ENCODE measurements at places on chromosomes 16 and 17.

DNA sequence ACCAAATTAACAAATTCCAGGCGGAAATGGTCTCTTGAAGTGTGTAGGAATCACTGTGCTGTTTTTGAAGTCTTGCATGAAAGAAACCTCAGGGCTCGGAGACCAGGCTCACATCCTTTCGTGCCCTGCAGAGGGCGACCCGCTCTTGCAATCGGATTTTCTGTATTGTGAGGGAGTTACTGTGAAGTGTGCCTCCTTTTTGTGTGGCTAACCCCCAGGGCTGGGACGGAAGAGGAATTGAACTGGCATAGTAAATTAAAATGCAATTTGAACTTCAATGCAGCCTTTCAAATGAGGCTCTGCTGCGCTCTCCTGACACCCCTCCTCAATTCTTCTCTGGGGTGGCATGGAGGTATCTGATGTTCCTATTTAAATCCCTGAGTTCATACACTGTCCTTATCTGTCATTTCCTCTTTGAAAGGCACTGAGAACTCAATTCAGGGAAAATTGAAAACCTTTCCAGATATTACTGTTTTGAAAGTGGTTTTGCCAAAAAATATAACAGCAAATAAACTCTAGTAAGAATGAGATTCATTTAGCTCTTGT, 51.5 kb upstream of the MGAT5B start:
- DNase-seq: no peak

DNA sequence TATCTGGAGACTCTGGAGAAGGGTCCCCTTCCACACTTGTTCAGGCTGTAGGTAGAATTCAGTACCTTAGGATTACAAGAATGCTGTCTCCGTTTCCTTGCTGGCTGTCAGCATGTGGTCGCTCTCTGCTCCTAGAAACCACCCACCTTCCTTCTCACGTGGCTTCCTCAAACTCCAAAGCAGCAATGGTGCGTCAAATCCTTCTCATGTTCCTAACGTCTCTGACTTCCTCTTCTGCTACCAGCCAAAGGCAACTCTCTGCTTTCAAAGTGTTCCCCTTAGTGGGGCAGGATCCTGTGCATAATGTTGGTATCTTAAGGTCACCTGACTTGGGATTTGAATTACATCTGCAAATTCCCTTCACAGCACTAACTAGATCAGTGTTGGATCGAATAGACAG, 30.9 kb upstream of the DYNLRB2 start:
- DNase-seq: no peak

DNA sequence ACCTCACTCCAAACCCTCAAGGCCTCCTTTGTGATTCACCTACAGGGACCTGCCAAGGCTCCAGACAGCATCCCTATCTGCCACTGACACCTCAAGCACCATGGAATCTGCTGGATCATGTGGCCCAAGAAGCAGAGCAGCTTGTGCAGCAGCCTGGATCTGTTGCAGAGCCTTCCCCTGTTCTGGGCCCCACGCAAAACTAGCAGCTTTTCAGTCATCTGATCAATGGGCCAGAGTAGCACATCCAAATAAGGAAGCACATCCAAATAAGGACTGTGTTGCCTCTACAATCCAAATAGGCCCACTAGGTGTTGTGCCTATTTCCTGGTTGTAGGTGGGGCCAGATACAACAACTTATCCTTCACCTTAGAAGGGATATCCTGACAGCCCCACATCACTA, 97.1 kb upstream of the GNAO1 start:
- DNase-seq: no peak

- DNase-seq: no peak
These were observed 1.4 kb downstream of the SYNGR3 start for GRCh38 chr16:1991135-1991551.

DNA sequence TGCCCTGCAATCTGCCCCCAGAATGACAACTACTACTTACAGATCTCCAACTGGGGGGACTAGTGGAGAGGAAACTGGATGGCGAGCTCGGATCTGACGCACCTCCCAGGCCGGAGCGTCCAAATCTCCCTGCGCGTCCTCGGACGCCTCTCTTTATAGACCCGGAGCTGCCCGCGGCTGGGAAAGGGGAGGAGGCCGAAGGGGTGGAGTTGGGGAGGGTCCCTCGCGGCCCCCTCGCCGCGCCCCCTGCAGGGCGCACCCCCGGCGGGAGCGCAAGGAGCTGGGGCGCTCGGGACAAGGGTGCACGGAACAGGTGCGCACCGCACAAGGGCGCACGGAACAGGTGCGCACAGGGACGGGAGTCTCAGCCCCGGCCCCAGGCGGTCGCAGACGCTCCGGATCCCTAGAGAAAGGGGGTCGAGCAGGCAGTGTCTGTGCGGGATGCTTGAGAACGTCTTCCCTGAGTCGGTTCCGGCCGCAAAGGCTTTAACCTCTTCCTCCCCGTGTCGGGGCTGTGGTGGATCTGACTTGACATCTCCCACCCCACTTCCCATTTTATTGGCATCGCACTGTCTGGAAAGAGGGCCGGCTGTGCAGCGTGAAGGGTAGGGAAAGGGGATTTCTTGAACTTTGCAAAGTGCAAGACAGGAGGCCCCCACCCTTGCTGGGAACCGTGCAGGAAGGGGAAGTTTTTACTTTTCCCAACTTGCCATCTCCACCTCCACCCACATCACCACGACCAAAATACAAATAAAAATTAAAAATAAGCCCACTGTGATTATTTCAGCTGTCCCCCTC, at the start of gene MYH11:
Gene MYH11 (minus strand): TSS at position 128 of the 798 bp plus-strand sequence. CDS start 18,776 bp downstream, outside the sequence.
- DNase-seq: no peak

- no peak for DNase-seq
These were observed 46.9 kb upstream of the HNF1B start for GRCh38 chr17:37791447-37792399.

GRCh38 chr17:57567251-57567650, 177.8 kb downstream of the CCDC182 start:
- no peak for DNase-seq

Data from vagina (tissue), 2 donors.